ENCODE measurements at places on chromosomes 12 and 14. TPM values are rescaled to one million over a fixed set of nuclear protein-coding genes. Genes with fewer than 3 reads are reported as not detected.

Gene CHD8
- total RNA-seq = 125 TPM

Gene SLC25A47
- total RNA-seq = not detected

Gene ACSS3
- total RNA-seq = 0.13 TPM

Gene DPY19L2
- total RNA-seq = 7.0 TPM

Gene SCN8A
- total RNA-seq = 0.53 TPM

Gene TSPAN11
- total RNA-seq = not detected

Gene KRT5
- total RNA-seq = not detected

Gene RNU4-1
- total RNA-seq = 1,482 TPM

Gene LMNTD1
- total RNA-seq = not detected

Gene ANO2
- not detected for total RNA-seq

Gene MYBPC1
- not detected for total RNA-seq

Gene RAPGEF3
- total RNA-seq = 0.82 TPM

Gene CLEC7A
- 0.15 TPM for total RNA-seq

Gene IPO4
- total RNA-seq = 34.4 TPM

Gene HHIPL1
- total RNA-seq = 0.23 TPM

Gene SALL2
- 4.5 TPM for total RNA-seq

Gene RHOJ
- total RNA-seq = not detected

Gene ESPL1
- 1.5 TPM for total RNA-seq

Gene EPYC
- total RNA-seq = not detected

Gene RNASE7
- total RNA-seq = not detected

Gene AVPR1A
- 0.09 TPM for total RNA-seq

Gene NGDN
- total RNA-seq = 121 TPM

Gene KRT74
- total RNA-seq = 0.79 TPM

Gene KRT3
- not detected for total RNA-seq

Gene BHLHE41
- total RNA-seq = 1.3 TPM

Gene NTS
- not detected for total RNA-seq

Gene FOXG1
- total RNA-seq = not detected

Measured in T-cell (primary cell).